Panc1 (cell line): ENCODE measurements at places on chromosomes 11 and 22.

- DNase-seq, result no peak
Measured at GRCh38 chr22:29113319-29113718, 40.5 kb downstream of the KREMEN1 start.

GRCh38 chr11:2807025-2807681, 78.4 kb downstream of the CDKN1C start:
- DNase-seq, result no peak

DNA sequence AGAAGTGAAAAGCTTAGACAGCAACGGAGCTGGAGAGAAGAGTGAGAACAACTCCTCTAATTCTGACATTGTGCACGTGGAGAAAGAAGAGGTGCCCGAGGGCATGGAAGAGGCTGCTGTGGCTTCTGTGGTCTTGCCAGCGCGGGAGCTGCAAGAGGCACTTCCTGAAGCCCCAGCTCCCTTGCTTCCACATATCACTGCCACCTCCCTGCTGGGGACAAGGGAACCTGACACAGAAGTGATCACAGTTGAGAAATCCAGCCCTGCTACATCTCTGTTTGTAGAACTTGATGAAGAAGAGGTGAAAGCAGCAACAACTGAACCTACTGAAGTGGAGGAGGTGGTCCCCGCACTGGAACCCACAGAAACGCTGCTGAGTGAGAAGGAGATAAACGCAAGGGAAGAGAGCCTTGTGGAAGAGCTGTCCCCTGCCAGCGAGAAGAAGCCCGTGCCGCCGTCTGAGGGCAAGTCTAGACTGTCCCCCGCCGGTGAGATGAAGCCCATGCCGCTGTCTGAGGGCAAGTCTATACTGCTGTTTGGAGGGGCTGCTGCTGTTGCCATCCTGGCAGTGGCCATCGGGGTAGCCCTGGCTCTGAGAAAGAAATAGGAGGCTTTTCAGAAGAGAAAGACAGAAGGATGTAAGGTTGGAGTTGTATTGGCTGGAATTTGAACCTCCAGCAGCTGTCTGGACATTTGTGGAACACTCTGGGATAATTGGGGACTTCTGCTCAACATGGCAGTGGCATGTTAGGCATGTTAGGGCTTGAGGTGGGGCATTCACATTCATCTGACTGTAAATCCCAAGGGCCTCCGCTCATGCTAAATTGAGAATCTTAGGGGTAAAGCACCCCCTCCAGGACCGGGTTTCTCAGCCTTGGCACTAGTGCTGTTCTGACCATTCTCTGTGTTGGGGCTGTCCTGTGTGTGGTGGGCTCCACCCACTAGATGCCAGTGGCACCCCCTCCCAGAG, 47.1 kb downstream of the BID start:
- no peak for DNase-seq

GRCh38 chr22:17137170-17137569, 16.0 kb upstream of the TMEM121B start:
- DNase-seq, result no peak

DNA sequence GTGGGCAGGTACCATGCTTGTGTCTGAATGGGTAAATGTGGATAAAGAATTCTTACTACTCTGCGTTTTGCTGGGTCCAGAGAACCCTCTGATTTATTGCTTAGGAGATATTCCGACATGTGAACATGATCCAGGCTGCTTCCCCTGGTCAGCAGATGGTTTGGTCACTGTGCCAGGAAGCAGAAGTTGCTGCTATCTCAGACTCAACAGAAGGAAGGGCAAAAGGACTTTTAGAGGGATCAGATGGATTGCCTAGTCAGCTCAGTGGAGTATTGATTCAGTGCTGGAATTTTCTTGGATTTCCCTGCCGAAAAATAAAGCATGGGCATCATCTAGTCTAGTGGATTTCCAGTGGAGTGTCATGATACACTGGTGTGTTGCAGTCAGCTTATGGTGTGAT, 440.1 kb downstream of the NTM start:
- no peak for DNase-seq

GRCh38 chr11:106288822-106289387, 211.4 kb downstream of the AASDHPPT start:
- DNase-seq, result no peak

GRCh38 chr22:21651521-21652009, 9.5 kb downstream of the SDF2L1 start:
- DNase-seq, result no peak

DNA sequence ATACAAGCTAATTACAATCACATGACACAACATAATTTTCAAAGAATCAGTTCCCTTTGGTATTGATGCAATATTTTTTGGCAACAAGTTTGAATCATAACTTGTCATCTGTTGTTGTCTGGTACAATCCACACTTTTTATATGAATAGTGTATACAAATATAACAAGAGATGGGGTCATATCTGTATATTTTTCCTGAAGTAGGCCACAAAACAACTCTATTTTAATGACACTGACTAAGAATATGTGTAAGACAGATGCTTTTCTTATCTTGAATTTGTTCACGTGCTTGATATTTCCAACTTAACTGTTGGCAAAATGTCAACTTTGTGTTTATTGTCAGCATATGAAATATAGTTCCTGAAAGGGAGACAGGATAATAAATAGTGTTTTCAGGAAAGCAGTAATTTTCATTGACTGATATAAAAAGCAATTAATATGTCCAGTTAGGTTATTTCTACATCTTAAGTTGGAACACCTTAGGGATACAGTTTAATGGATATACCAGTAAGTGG, 27.9 kb downstream of the NOX4 start:
- DNase-seq, result no peak

DNA sequence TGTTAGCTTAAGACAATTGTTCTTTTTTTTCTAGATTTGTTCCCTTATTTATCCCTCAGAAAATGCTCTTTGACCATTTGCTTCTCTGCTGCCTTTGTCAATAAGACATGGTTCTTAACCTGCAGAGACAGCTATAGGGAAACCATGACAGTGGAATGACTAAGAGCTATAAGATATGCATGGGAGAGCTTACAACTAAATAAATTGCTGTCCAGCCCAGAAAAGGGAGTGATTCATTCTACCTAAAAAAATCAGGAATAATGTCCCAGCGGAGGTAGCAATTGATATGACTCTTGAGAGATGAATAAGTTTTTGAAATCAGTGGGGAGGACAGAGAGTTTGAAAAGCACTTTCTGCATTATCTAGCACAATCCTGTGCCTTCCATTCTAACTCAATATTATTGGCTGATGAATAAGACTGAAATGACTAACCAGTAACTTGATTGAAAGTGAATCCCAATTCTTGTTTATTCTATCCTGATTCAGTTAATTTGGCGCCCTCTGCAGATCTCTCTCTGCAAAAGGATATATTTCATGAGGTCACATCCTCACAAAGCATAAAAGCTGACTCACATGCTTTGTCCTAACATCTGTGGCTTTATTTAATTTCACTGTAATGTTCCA, 680.5 kb upstream of the API5 start:
- no peak for DNase-seq

- no peak for DNase-seq
Measured at GRCh38 chr11:762421-763072, 14.7 kb downstream of the GATD1 start.

GRCh38 chr11:28631148-28631547, 523.0 kb downstream of the METTL15 start:
- no peak for DNase-seq

DNA sequence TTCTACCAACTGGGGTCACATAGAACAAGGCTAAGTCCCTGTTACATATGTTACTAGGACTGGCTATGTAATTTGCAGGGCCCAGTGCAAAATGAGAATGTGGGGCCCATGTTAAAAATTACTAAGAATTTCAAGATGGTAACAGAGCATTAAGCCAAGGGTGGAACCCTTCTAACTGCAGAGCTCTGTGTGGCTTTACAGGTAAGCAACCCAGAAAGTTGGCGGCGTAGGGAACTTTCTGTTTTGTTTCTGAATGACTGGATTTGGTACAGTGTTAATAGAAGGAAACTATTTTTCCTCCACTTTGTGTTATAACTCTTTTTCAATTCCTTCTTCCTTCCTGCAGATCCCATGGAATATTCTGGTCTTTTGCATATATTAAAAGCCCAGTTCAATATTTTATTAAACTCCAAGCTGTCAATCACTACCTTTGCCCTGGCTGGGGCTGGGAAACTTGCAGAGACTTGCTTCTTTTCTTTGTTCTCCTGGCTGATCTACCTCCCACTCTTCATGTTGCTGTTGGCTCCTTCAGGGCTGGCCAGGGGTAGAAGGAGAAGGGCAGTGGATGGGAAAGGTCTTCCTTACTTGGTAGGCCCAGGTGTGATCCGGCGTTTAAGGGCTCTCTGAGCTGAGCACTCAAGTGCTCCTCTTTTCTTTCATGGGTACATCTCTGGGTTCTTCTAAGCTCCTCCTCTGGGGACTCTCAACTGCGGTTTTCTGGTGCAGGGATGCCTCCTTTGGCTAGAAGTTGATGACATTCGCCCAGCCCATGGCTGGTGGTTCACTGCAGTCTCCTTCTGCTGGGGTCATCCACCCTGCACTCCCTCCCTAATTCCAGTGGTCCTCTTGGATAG, 67.7 kb downstream of the SNX19 start:
- DNase-seq, result no peak

GRCh38 chr11:70252844-70253243, 17.6 kb upstream of the PPFIA1 start:
- no peak for DNase-seq

DNA sequence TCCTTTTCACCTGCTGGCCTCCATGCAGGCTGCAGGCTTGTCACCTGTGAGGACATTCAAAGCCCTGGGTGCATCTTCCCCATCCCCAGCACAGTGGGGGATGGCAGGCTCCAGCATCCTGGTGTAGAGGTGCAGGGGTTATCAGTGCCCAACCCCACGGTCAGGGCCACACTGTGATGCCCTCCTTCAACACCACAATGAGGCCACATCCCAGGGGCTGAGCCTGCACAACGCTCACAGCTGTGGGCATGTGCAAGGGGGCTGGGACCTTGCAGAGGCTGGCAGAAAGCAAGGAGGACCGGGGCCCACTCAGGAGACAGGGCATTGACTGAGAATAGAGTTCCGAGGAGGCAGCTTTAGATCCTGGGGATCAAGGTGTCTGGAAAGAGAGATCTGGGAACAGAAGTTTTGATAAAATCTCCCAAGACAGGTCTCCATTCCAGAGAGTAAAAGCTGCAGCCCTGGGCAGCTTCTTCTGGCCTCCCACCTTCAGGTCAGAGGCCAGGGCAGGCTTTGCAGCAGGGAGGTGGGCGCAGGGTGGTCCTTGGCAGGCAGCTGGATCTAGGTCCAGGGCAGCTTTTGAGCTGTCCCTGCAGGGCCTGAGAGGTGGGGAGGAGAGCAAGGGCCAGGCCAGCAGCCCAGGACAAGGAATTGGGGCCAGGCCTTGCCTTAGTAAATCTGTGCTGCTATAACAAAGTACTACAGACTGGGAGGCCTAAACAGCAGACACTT, 250.8 kb upstream of the B3GAT1 start:
- DNase-seq, result no peak

- DNase-seq, result no peak
Measured at GRCh38 chr22:42078469-42079318, 806 bp upstream of the SMDT1 start.

GRCh38 chr11:90587896-90588295, 365.0 kb upstream of the CHORDC1 start:
- DNase-seq, result no peak

- no peak for DNase-seq
Measured at GRCh38 chr11:21771097-21771496, 421.8 kb upstream of the ANO5 start.

GRCh38 chr22:49573109-49573765, 254.4 kb downstream of the BRD1 start:
- DNase-seq, result no peak

- DNase-seq, result no peak
Measured at GRCh38 chr11:11267312-11267711, 85.7 kb downstream of the CSNK2A3 start.

- DNase-seq, result no peak
Measured at GRCh38 chr11:128771102-128771501, 77.2 kb downstream of the FLI1 start.

DNA sequence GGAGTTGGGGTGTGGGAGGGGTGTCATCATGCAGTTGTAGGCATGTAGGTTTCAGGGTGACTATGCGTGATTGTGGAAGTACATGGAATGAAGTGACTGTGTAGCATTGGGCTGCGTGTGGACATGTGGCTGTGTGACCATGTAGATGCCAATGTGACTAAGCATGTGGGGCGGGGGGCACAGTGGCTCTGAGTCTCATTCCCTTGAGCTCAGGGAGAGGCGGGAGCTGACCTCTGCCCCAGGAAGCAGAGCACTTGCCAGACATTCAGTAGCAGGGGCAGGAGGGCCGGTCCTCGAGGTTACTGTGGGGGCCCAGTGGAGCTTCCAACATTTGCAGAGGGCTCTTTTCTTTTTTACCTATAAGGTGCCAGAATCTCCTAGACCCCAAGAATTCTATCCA, 440 bp upstream of the KLHL35 start:
- no peak for DNase-seq

GRCh38 chr11:57310630-57311086, 14.1 kb downstream of the TNKS1BP1 start:
- DNase-seq, result no peak
